Lower lobe of right lung (tissue), 2 donors: ENCODE measurements at places on chromosomes 12 and 14. TPM values are rescaled to one million over a fixed set of nuclear protein-coding genes. Genes with fewer than 3 reads are reported as not detected.

The PZP gene
- 2.7 TPM for total RNA-seq

The GLT1D1 gene
- 5.3 TPM for total RNA-seq

The SSTR1 gene
- total RNA-seq = 8.7 TPM

The FIGNL2 gene
- total RNA-seq = 0.95 TPM

The C14orf180 gene
- total RNA-seq = 0.18 TPM

The CCDC177 gene
- not detected for total RNA-seq

The TROAP gene
- total RNA-seq = 1.4 TPM

The SLC38A4 gene
- total RNA-seq = 1.1 TPM

The OTX2 gene
- total RNA-seq = not detected

The PRH2 gene
- not detected for total RNA-seq

The CALM1 gene
- 518 TPM for total RNA-seq

The MDGA2 gene
- total RNA-seq = 0.24 TPM

The ABHD12B gene
- not detected for total RNA-seq

The IL22 gene
- not detected for total RNA-seq

The CD4 gene
- total RNA-seq = 80.3 TPM

The OR6C2 gene
- total RNA-seq = not detected

The GUCY2C gene
- total RNA-seq = not detected

The DEGS2 gene
- 5.8 TPM for total RNA-seq

The KRT75 gene
- total RNA-seq = not detected

The GLT8D2 gene
- total RNA-seq = 10.5 TPM

The BICDL1 gene
- 9.0 TPM for total RNA-seq

The TUNAR gene
- not detected for total RNA-seq

The TMPRSS12 gene
- total RNA-seq = not detected

The OR4E2 gene
- not detected for total RNA-seq

The RILPL2 gene
- total RNA-seq = 18.6 TPM

The SRGAP1 gene
- 6.7 TPM for total RNA-seq

The PAWR gene
- 53.5 TPM for total RNA-seq

The TCL1A gene
- not detected for total RNA-seq

The SLC5A8 gene
- total RNA-seq = 1.3 TPM
